Spinal cord (tissue), 10 donors: ENCODE measurements at places on chromosomes 12 and 14. TPM values are rescaled to one million over a fixed set of nuclear protein-coding genes. Genes with fewer than 3 reads are reported as not detected.
A peak's percentile ranks its signal among the peaks of the same experiment; 100 is the strongest.

DNA sequence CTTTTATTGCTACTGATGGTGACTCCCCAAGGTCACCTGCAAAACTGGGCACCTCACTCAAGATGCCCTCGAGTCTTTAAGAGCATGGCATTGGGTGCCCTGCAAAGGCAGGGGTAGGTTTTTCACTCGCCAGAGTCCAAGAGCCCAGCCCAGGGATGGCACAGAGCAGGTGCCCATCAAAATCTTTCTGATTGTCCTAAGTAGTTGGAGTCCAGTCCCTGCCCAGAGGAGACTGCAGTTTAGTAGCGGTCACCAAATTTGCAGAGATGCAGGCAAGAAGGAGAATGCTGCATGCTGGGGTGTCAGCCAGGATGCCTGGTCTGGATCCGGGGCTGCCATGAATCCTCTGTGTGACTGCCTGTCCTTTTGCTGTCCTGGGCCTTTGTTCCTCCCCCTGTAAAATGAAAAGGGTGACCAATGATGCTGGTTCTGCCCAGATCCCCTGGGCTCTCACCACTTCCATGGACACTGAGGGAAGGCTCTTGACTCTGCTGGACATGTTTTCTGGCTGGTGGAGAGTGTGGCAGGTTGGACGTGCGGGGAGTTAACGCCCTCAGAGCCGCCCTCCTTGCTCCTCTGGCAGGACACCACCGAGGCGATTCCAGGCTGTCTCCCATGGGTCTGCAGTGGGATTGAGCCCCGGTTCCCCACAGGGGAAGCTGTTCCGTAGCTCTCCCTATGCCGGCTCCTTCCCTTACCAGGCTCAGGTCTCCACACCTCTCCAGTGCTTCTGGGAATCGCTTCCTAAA, 41.3 kb downstream of the DLK1 start:
- no peaks in the 10 kb centered on the region for H3K27me3 ChIP-seq
- peaks cover 6% of the 10 kb centered on the region for H3K4me1 ChIP-seq
- H3K4me3 ChIP-seq: no peak overlapping the region
- H3K27ac ChIP-seq: no peak overlapping the region

- H3K27ac ChIP-seq: no peak overlapping the region
- H3K27me3 ChIP-seq: no peaks in the 10 kb centered on the region
- H3K4me3 ChIP-seq: no peak overlapping the region
- H3K4me1 ChIP-seq: no peaks in the 10 kb centered on the region
- no peaks in the 10 kb centered on the region for H3K36me3 ChIP-seq
These were observed 120.5 kb downstream of the KCNMB4 start for GRCh38 chr12:70486588-70486987.

DNA sequence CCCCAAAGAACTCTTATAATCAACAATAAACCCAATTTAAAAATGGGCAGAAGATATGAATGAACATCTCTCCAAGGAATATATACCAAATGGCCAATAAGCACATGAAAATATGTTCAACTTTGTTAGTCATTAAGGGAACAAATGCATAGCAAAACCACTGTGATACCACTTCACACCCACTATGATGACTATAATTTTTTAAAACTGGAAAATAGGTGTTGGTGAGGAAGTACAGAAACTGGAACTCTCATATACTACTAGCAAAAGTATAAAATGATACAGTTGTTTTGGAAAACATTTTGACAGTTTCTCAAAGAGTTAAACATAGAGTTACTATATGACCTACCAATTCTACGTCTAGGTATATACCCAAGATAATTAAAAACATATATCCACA, 9.4 kb upstream of the HEATR5A start:
- no peaks in the 10 kb centered on the region for H3K36me3 ChIP-seq
- H3K4me1 ChIP-seq: no peaks in the 10 kb centered on the region
- H3K27ac ChIP-seq: no peak overlapping the region
- H3K4me3 ChIP-seq: no peak overlapping the region

GRCh38 chr14:27320261-27320660, 722.4 kb upstream of the NOVA1 start:
- no peaks in the 10 kb centered on the region for H3K36me3 ChIP-seq
- no peak overlapping the region for H3K4me3 ChIP-seq
- DNase-seq: no peak
- H3K4me1 ChIP-seq: no peaks in the 10 kb centered on the region
- H3K27ac ChIP-seq: no peak overlapping the region
- H3K27me3 ChIP-seq: no peaks in the 10 kb centered on the region

DNA sequence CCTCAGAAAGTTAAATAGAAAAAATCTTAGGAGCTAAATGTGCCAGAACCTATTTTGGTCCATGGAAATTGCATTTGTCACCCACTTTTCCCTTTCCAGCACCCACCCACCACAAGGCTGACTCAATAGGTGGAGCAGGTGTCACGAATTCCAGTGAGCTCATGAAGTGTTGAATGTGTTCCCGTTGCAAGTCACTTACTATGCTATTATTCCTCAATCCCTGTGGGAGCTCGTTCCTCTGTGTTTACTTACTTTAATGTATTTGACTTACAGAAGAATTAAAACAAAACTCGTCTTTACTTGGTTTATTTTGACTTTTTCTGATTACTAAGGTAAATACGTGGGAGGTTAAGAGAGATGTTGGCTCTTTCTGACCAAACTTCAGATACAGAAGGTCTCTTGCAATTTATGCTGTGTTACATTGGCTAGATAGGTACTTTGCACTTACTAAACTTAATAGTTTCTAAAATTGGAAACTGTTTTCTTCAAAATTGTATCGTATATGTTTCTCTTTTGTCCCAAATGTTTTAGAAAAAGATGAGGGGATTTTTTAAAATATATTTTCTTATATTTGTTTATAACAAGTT, 269.4 kb upstream of the NOVA1 start:
- H3K36me3 ChIP-seq: no peaks in the 10 kb centered on the region
- DNase-seq: peak; percentile 10
- no peaks in the 10 kb centered on the region for H3K27me3 ChIP-seq
- no peak overlapping the region for H3K27ac ChIP-seq
- H3K4me3 ChIP-seq: no peak overlapping the region
- no peaks in the 10 kb centered on the region for H3K4me1 ChIP-seq

DNA sequence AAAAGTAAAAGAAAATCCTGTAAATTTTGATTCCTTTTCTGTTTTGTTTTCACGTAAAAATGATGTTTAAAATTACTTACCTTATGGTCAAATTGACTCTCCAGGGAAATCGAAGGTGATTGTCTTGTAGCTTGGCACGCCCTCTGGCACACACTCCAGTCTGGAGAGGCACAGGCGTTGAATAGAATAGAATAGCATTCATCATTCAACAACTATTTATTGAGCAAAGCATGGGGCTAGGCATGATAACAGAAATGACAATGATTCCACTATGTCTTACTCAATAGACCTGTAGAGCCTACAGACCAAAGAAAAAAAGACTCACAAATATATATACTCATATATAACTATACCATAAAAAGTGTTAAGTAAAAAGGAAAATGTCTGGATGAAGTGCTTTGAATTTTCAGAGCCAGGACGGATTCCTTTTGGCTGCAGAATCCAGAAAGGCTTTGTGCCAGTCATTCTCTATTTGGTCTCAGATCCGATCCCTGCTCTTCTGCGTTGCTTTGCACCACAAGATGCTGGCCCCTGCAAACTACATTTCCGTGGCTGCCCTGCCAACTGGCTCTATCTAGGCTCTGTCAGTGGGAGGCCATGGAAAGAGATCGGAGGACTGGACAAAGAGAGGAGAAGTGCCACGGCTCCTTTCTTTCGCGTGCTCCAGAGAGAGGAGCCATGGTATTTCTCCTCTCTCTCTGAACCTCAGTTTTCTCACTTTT, 231.8 kb downstream of the CRADD start:
- peak; percentile 84 for DNase-seq
- peaks cover 8% of the 10 kb centered on the region for H3K4me1 ChIP-seq
- H3K27ac ChIP-seq: no peak overlapping the region
- H3K36me3 ChIP-seq: no peaks in the 10 kb centered on the region

- peaks cover 4% of the 10 kb centered on the region for H3K4me1 ChIP-seq
- H3K36me3 ChIP-seq: no peaks in the 10 kb centered on the region
- DNase-seq: no peak
- H3K4me3 ChIP-seq: no peak overlapping the region
- no peak overlapping the region for H3K27ac ChIP-seq
These were observed 91.3 kb downstream of the DAD1 start for GRCh38 chr14:22497671-22498093.

- no peak overlapping the region for H3K27ac ChIP-seq
- H3K27me3 ChIP-seq: no peaks in the 10 kb centered on the region
- no peak overlapping the region for H3K4me3 ChIP-seq
- no peaks in the 10 kb centered on the region for H3K36me3 ChIP-seq
- no peaks in the 10 kb centered on the region for H3K4me1 ChIP-seq
These were observed 54.8 kb upstream of the C14orf180 start for GRCh38 chr14:104524726-104525125.

GRCh38 chr12:53999559-54000115, 324 bp upstream of the HOXC9 start:
- H3K27me3 ChIP-seq: peaks cover 11% of the 10 kb centered on the region
- H3K4me3 ChIP-seq: peak overlapping the region; percentile 94
- H3K27ac ChIP-seq: peak overlapping the region; percentile 99

GRCh38 chr12:122988036-122988435, 7.6 kb downstream of the ARL6IP4 start:
- no peak overlapping the region for H3K27ac ChIP-seq
- no peak overlapping the region for H3K4me3 ChIP-seq
- H3K36me3 ChIP-seq: peaks cover 92% of the 10 kb centered on the region
- peaks cover 27% of the 10 kb centered on the region for H3K4me1 ChIP-seq

- H3K27me3 ChIP-seq: no peaks in the 10 kb centered on the region
- DNase-seq: no peak
- H3K27ac ChIP-seq: no peak overlapping the region
- no peak overlapping the region for H3K4me3 ChIP-seq
- H3K36me3 ChIP-seq: peaks cover 36% of the 10 kb centered on the region
These were observed 23.4 kb downstream of the MARK3 start for GRCh38 chr14:103408491-103409155.

GRCh38 chr12:79071498-79071897, 206.9 kb downstream of the SYT1 start:
- no peak for DNase-seq
- no peak overlapping the region for H3K27ac ChIP-seq
- H3K36me3 ChIP-seq: no peaks in the 10 kb centered on the region

GRCh38 chr12:121300083-121300819, 3.7 kb upstream of the CAMKK2 start:
- DNase-seq: no peak
- peaks cover 19% of the 10 kb centered on the region for H3K4me1 ChIP-seq
- no peak overlapping the region for H3K27ac ChIP-seq
- no peak overlapping the region for H3K4me3 ChIP-seq
- no peaks in the 10 kb centered on the region for H3K36me3 ChIP-seq
- no peaks in the 10 kb centered on the region for H3K27me3 ChIP-seq

DNA sequence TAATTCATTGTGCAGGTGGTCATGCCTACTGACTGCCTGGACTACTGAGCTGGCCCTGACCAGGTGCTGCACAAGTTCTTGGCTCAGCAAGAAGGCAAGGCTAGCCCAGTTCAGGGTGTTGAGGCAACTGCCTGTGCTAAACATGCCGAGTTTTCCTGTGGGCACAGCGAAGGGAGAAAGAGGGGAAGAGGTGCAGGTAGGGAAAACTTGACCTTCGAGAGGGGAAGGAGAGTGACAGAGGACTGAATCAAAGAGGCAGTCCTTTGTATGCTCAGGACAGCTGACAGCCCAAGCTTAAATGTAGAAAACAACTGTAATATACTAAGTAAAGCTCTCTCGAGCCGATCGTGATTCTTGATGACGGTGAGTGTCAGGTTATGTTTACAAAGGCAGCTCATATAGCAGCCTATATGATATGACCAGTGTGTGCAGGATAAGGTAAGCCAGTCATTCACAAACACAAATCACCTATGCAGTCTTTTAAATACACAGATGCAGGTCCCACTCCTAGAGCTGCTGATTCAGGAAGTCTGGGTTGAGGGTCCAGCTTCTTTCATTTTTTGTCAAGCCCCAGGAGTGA, 2.6 kb downstream of the IRAK3 start:
- H3K36me3 ChIP-seq: no peaks in the 10 kb centered on the region
- H3K27ac ChIP-seq: no peak overlapping the region
- H3K4me3 ChIP-seq: no peak overlapping the region
- H3K27me3 ChIP-seq: peaks cover 11% of the 10 kb centered on the region

GRCh38 chr14:56193347-56193746, 75.1 kb downstream of the PELI2 start:
- no peak overlapping the region for H3K27ac ChIP-seq
- DNase-seq: no peak
- peaks cover 7% of the 10 kb centered on the region for H3K4me1 ChIP-seq
- no peak overlapping the region for H3K4me3 ChIP-seq

DNA sequence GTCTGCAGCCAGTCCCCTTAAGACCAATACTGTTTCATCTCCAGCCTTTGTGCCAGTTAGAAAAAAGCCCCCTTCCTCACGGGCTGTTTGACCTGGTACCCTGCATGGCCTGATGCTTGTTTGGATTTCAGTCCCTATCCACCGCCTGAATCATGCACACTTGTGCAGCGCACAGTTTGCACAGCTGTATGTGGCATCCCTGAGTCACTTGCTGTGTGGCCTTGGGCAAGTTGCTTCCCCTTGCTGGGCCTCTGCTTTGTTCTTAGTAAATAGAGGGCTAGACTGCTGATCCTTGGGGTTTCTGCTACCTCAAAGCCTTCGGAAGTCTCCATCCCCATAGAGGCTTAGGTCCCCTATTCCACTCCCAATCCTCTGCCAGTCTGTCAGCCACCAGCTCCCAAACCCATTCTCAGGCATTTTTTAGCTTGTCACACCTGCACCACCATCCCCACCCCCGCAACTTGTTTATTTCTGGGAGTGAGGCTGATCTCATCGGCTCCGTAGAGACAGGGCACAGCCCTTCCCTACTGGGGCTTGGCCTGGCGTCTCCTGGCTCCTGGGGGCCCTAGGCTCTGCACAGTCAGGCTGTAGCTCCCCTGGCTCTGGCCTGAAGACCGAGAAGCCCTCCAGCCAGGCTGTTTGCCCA, 8.8 kb downstream of the KRT80 start:
- no peaks in the 10 kb centered on the region for H3K27me3 ChIP-seq
- H3K4me3 ChIP-seq: no peak overlapping the region
- no peak for DNase-seq

DNA sequence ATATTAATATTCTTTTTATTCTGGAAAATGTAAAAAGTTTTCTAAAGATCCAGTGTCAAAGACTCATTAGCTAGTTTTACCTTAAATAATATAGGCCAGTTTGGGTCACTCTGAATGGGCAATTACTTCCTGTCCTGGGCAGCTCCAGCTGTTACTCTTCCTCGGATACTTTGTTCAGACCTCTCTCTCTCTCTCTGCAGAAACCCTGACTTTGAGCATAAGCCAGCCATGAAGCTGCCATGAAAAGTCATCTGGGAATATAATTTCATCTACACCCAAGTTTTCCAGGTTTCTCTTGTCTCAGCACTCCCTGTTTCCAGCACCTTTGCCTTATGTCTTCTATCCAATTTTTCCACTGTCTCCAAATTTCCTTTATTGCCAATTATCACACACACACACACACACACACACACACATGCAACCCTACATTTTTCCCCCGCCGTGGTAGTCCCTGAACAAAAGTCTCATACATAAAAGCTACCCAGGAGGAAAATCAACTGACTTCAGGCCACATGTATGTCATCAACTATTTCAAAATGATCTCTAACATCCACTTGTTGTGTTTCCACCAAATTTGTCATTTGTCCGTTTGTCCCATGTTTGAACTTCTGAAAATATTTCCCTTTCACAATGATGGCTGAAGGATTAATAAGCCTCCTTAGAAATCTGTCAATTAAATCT, 318.1 kb downstream of the SSPN start:
- no peak overlapping the region for H3K4me3 ChIP-seq
- DNase-seq: no peak
- no peaks in the 10 kb centered on the region for H3K4me1 ChIP-seq
- no peaks in the 10 kb centered on the region for H3K36me3 ChIP-seq
- no peak overlapping the region for H3K27ac ChIP-seq

Gene NYNRIN
- 14.8 TPM for total RNA-seq

Gene BBOF1
- 14.7 TPM for total RNA-seq

Gene PROX2
- not detected for total RNA-seq

Gene TGM1
- 6.2 TPM for total RNA-seq

Gene PTGDR
- 10.6 TPM for total RNA-seq

Gene RASSF8
- total RNA-seq: 68.3 TPM

Gene PLEK2
- total RNA-seq: 1.6 TPM

Gene COX8C
- total RNA-seq: not detected

Gene SPATS2
- 21.8 TPM for total RNA-seq

Gene KRT85
- total RNA-seq: not detected
